C1 segment of cervical spinal cord (tissue), 14 donors: ENCODE measurements at places on chromosomes 4 and X.
A peak's percentile ranks its signal among the peaks of the same experiment; 100 is the strongest.

GRCh38 chr4:70192895-70193294 is 2.6 kb upstream of the ODAM start:
- DNase-seq = no peak

- no peak for DNase-seq
These were observed 241.1 kb upstream of the PPP1R2C start for GRCh38 chrX:43019021-43019420.

GRCh38 chr4:104488151-104488550 is 6.5 kb downstream of the CXXC4 start:
- no peak for DNase-seq

- no peak for DNase-seq
These were observed 593.2 kb downstream of the ZNF674 start for GRCh38 chrX:45952030-45952429.

- no peak for DNase-seq
These were observed 338.3 kb downstream of the STIM2 start for GRCh38 chr4:27198971-27199370.

GRCh38 chr4:131098976-131099375 is 2003.0 kb downstream of the C4orf33 start:
- DNase-seq = no peak

GRCh38 chrX:150880808-150881165 is 17.7 kb downstream of the CD99L2 start:
- no peak for DNase-seq

GRCh38 chr4:128716338-128716737 is 93.2 kb upstream of the JADE1 start:
- DNase-seq = no peak

DNA sequence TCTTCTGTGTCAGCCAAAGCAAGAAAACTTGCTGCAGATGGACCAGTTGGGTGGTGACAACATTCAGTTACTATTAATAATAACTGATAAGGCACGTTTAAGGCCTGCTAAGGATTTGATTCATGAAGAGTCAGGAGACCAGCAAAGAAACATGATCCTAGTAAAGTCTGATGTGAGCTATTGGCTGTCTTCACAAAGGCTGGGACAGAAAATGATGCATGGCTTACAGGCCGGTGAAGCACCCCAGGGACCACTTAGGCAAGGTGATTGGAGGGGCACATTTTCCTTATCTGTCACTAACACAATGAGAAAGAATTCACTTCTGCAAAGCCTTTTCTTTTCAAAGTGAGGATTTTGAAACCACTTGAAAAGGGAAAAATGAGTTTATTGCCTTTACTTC is 65.4 kb upstream of the TRPC3 start:
- no peak for DNase-seq

DNA sequence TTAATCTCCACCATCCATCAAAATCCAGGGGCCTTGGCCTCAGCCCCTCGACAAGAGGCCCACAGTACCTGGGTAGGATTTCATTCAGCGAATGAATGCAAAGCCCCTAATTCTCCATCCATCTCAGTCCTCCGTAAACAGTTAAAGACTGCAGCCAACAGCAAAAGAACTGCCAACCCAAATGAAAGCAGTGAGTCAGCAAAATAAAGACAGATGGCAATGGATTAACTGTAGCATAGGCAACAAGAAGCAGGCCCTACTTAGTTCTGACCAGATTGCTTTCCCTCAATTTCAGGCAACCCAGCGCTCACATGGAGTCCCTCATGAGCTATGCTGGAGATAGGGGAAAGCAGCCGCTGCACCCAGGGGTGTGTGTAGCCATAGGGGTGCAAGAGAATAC is 21.4 kb downstream of the PLAC1 start:
- no peak for DNase-seq

DNA sequence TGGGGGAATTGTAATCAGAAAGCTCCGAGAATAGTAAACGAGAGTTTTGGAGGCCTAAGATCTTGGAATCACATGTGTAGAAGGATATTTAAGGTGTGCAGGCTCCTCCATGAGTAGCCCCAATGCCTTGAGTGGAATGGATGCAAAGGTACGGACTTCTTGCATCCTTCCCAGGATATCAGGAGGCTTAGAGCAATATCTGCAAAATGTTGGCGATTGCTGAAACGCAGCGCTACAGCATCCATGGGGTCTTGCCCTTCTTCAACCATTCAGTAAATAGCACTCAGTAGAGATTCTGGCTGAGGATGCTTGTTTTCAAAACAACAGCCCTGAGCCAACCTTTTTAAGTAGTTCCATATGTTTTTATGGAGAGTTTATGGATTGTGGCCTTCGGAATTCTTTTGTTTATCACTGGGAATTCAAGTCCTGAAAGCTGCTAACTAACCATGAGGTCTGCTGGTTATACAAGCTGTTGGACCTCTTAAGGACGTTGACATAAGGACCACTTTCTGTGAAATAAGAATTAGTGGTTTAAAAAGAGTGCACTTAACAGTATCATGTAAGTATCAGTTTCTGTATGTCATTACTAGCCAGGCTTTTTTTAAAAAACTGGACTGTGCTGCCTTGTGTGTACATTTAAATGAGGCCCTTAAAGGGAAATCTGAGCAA is 228.8 kb upstream of the PGRMC2 start:
- no peak for DNase-seq

DNA sequence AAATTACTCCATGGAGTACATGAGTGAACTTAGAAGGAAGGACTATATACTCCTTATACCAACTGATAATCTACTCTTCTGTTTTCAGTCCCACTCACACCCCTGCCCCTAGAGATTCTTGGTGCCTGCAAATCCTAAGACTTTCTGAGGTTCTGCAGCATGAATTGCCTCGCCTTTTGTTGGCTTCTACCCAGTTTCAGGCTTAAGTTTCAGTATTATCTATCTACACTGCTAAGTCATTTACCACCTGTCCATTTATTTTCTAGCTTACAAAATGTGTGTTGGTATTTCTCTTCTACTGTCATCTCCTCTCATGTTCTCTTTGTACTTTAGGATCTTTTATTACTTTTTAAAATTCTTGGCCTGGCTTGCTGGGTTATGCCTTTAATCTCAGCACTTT is 94.4 kb upstream of the AMOT start:
- no peak for DNase-seq

- no peak for DNase-seq
These were observed 383.7 kb upstream of the MAGEB18 start for GRCh38 chrX:25754399-25754798.

- DNase-seq = no peak
These were observed 32.7 kb upstream of the HPGDS start for GRCh38 chr4:94375364-94375763.

DNA sequence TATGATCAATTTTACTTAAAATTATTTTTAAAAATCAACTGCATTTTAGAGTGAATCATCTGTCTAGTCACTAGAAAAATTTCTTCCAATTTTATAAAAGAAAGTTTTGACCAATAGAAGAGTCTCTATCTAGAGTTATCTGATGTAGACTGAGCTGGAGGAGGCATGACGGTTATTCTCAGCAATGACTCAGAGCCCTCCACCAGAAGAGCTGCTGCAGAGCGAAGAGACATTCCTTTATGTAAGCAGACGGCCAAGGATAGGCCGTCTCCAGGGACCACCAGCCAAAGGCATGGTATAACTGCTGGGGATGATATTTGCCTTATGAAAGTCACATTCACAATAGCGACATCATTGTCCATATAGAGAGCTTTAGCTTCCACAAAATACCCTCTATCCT is 23.0 kb downstream of the LDB2 start:
- no peak for DNase-seq

DNA sequence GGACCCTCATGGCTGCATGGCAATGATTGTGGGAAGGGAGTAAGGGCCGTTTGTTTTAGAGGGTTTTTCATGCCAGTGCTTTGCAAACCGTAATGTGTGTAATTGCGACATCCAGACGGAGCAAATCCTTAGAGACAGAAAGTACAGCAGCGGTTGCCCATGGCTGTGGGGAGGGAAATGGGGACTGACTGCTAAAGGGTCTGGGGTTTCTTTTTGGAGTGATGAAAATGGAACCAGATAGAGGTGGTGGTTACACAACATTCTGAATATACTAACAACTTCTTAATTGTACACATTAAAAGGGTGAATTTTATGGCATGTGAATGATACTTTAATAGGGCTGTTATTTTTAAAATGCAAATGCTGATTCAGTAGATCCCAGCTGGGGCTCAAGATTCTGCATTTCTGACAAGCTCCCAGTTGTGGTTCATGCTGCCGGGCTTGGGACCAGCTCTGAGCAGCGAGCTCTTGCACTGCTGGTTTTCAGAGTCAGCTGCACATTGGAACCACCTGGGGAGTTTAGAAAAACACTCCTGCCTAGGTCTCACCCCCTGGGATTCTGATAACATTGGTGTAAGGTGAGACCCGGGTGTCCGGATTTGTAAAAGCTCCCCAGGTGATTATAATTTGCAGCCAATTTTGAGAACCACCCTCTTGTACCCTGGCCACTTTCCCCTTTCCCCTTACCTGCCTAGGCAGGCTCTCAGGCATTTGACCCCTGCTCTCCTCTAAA is 47.7 kb downstream of the PRPS1 start:
- peak; percentile 15 for DNase-seq

DNA sequence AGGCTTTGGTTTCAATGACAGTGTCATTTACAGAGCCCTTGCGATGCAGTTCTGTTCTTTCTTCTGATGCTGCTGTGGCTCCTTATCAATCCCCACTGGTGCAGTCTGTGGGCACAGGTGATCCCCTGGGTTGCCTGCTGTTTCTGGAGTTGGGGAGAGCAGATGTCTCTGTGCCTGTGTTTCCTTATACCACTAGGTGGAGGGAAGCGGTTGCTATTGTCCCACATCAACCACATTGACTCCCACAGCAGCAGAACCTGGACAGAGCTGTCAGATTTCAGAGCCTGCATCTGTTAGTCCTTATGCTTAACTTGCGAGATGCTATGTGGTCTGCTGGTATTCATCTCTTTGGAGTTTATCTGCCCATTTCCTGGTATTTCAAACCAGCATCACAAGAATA is 57.7 kb downstream of the NEIL3 start:
- DNase-seq = no peak

DNA sequence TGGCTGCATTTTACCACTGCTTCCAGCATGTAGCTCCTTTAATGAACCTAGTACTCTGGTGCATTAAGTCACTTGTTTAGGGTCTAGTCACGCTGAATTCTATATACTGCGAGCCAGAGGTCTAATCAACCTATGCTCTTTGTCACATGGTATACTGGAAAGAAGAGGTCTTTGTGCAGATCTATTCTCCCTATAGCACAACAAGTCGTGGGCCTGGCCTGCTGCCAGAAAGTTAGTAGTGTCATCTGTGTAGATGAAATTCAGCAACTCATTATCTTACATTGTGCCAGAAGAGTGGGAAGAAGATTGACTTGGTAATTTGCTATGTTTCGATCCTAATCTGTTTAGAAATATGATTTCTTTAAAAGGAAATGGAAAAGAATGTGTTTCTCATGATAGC is 80.8 kb downstream of the AWAT2 start:
- no peak for DNase-seq

GRCh38 chr4:154719087-154719486 is 24.7 kb upstream of the LRAT start:
- DNase-seq = no peak

- DNase-seq = no peak
These were observed 329.4 kb downstream of the NAF1 start for GRCh38 chr4:162837241-162837640.

DNA sequence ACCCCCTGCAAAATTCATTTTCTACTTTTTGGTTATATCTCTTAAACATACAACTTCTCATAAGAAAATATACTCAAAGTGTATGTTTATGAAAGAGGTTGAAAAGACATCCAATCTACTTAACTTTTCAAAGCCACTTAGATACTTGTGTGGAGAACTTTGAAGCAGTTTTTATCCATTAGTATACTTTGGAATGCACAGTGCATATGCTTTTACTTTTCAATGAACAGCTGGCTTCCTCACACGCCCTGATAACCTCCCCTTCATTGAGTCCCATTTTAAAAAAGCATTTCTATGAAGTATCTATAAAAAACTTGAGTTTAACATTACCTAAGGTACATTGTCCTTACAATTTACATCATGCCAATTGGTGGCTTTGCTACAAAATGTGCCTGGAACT is 73.8 kb downstream of the VEGFC start:
- DNase-seq = no peak

DNA sequence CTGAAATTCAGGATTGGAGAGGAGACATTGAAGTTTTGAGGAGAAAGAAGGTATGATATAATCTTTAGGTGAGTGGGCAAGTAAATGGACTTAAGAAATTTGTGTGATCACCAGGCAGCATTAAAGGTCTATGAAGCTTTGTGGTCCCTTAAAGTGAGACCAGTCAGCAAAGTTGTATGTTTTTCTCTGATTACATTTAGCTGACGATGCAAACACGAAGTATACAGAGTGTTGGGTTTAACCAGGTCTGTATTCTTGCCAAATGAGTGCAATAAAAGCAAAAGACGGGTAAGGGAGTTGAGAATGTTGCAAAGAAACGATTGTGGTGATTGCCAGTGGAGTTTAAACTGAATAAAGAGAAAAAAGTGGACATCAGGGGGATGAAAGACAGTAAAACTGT is 11.6 kb upstream of the YIPF6 start:
- no peak for DNase-seq

- DNase-seq = no peak
These were observed 16.1 kb upstream of the USO1 start for GRCh38 chr4:75708218-75708691.

GRCh38 chr4:25454476-25454875 is 77.4 kb downstream of the ANAPC4 start:
- peak; percentile 37 for DNase-seq

- DNase-seq = no peak
These were observed 170.5 kb downstream of the AREG start for GRCh38 chr4:74615411-74615810.

- DNase-seq = no peak
These were observed 12.6 kb upstream of the CCNQ start for GRCh38 chrX:153611298-153612095.

DNA sequence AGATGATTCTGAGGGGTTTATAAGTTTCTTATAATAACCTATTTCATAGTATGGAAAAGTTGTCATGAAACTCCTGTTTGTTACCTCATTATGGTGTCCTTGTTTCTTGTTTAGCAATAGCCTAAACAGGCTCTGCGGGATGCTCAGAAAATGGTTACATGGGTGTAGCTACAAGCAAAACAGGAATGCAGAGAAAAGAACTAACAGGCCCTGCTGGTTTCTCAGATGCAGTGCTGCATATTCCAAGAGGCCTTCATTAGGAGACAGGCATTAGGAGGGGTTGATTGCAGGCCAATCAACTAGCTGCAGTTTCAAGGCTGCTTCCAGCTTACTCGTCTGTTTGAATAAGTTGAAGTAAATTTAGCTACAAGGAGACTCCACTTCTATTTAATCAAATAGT is 37.6 kb upstream of the HPGD start:
- DNase-seq = no peak

DNA sequence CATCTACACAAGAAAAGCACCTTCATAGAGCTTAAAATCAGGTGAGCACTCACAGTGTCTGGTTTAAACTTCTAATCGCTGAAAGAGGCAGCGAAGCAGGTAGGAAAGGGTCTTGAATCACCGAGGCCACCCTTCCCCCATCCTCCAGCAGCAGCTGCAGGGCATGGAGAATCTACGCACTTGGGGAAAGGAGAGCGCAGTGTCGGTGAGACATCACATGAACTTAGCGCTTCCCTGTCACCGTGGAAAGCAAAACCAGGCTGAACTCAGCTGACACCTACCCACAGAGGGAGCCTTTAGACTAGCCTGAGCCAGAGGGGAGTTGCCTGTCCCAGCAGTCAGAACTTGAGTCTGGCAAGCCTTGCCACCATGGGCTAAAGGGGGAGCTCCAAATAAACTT is 197.2 kb upstream of the ZFP42 start:
- DNase-seq = no peak
